ENCODE measurements at places on chromosomes 4 and X.

GRCh38 chr4:32226204-32226603 is 1506.0 kb downstream of the PCDH7 start:
- no peak for DNase-seq

GRCh38 chr4:154606728-154607723 is 5.4 kb downstream of the FGG start:
- no peak for DNase-seq

DNA sequence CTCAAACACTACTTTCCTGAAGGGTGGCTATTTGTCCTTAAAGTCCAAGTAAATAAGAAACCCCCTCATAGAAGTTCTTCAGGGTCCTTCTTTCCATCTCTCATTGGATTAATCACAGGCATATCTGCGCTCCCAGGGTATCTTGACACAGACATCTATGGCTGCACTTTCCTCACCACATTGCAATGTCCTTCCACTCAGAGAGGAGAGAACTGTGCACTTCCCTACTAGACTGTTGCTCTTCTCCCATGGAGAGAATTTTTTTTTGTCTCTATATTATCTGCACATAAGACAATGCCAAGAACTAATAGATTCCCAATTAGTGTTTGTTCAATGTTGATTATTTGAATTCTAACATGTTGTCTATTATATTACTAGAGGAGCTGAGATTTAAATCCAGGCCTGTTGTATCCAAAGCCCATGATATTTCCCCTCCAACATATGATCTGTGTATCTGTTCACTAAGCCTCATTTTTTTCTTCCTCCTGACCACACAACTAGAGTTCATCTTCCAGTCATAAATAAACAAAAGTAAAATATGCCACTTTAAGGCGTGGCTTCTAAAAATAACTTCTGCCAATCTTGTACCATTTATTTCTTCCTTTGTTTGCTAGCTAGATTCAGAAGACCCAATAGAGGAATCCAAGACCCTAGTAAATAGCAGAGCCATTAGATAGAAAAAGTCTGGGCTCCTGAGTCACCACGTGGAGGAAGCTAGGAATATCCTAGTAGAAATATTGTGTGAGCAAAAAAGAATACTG is 61.5 kb upstream of the FAM241A start:
- no peak for DNase-seq

DNA sequence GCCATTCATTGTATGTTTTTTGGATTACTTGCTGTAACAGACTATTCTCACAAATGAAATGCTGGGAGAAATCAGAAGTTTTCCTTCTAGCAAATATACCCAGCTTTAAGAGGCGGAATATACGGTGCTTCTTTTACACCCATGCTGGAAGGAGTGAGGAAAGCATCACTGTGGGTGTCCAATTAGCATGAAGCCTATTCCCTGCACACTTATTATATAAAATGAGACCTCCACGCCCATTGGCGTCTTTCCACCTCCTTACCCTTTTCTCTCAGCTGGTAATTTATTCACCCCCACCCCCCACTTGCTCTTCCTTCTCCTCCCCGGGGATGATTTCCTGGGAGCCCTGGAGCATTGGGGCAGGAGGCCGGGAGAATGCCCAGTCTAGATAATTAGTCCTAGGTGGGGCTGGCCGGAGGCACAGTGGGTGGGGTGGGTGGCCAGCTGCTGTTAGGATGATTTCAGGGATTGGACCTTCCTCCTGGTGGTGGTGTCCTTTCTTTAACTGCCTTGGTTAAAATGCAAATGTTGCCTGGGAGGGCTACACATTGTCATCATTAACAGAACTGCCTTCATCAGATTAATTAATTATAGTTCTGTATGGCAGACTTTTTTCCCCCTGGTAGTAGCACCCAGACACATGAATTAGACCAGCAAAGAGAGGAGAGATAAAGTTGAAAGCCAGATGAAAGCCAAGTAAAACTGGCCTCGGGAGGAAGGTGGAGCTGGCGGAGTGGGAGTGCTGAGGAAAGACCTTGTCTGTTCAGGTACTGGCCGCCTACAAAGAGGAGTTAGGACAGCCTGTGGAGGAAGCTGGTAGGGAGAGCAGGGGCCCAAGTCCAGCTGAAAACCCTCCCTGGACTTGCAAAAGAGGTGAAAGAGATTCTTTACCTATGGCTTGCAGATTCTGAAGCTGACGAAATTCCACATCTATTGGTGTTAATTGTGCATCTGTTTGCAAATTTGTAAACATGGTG is 11.4 kb downstream of the SHROOM2 start:
- no peak for DNase-seq

DNA sequence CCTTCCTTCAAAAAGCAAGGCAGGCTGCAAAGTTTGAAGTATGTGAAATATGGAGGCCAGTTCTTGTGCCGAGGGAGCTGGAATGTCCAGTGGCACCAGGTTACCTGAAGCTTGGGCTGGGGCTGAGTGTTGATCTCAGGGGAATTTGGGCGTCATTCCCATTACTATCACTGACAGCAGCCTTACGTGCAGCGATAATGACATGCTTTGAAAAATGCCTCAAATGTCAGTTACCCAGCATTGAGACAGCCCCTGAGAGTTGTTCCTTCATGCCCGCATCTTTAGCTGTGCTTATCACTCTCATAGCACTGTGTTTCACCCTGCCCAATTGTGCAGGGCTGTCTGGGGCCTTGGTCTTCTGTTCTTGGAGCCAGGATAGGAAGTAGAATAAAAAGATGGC is 27.4 kb downstream of the SLC16A2 start:
- no peak for DNase-seq

GRCh38 chr4:24979554-24979953 is 51.2 kb downstream of the LGI2 start:
- DNase-seq = peak; percentile 31

- DNase-seq = no peak
Measured at GRCh38 chrX:47178337-47178736, 15.3 kb upstream of the UBA1 start.

GRCh38 chr4:187541666-187542065 is 453.9 kb upstream of the ZFP42 start:
- DNase-seq = no peak

DNA sequence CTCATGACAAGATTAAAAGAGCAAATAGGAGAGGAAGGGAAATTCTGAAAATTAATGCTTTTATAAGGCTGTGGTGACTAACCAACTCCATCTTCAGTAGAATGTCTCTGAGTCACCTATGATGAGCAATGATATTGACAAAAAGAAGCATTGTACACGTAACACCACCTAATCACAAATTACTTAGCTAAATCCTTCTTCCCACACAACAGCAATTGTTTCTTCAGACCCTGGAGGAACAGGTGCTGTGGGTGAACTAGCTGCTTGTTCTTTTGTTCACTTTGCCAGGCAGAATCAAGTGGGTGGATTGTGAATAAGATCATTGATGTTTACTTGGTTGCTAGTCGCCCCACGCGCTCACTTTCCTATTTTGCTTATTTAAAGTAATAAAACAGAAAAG is 315.5 kb downstream of the CAMK2D start:
- DNase-seq = peak; percentile 68

GRCh38 chrX:120726294-120726693 is 96.4 kb upstream of the C1GALT1C1 start:
- no peak for DNase-seq

DNA sequence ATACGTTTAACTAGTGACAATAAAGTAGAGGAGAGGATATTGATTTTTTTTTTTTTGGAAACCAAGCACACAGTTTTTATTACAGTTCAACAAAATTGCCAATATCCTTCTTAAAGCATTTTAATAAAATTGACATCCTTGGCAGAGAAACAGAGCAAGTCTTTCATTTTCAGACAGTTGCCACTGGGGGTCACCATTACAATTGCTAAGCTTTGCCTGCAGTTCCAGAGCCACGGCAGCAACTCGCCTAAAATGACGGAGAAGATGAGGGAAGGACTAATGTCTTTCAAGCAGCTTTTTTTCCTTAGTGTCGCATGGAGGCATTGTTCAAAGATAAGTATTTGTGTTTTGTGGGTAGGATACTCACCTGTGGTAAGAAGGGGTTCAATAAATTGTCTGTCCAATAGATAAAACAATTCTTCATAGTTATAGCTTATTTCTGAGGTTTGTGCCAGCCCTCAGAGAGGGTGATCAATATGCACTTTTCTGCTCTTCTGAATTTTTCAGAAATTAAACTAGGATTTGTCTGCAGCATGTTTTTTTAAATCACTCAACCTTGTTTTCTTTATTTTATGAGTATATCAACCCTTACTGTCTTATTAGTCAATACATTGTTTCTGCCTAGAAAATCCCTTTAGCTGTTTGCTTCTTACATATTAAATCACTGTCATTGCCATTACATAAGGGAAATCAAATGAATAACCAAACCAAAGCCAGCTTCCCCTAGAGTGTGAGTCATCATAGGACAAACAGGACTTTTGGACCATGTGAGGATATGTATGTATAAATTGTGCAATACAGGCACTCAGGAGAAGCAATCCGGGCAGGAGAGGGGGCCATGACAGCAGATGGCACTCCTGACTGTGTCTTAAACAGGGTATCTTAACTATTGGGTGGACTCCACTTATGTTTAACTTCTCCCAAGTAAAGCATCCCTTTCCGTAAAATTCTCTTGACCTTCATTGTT is 508.1 kb upstream of the ARX start:
- peak; percentile 39 for DNase-seq

GRCh38 chr4:98586962-98587354 is 71.5 kb downstream of the TSPAN5 start:
- no peak for DNase-seq

- DNase-seq = no peak
Measured at GRCh38 chr4:98602270-98602669, 56.1 kb downstream of the TSPAN5 start.

GRCh38 chr4:47913861-47914219 is 543 bp downstream of the NFXL1 start:
- DNase-seq = no peak

Data from fibroblast of upper back skin (primary cell).